ENCODE measurements at places on chromosomes 16 and 17.
A peak's percentile ranks its signal among the peaks of the same experiment; 100 is the strongest.

GRCh38 chr16:72474501-72475123, 302.7 kb upstream of the PMFBP1 start:
- no peak for DNase-seq

GRCh38 chr17:68600067-68600930, 868 bp downstream of the FAM20A start:
- DNase-seq = peak; percentile 88

GRCh38 chr17:40862985-40863733, 3.9 kb downstream of the KRT12 start:
- DNase-seq = no peak

DNA sequence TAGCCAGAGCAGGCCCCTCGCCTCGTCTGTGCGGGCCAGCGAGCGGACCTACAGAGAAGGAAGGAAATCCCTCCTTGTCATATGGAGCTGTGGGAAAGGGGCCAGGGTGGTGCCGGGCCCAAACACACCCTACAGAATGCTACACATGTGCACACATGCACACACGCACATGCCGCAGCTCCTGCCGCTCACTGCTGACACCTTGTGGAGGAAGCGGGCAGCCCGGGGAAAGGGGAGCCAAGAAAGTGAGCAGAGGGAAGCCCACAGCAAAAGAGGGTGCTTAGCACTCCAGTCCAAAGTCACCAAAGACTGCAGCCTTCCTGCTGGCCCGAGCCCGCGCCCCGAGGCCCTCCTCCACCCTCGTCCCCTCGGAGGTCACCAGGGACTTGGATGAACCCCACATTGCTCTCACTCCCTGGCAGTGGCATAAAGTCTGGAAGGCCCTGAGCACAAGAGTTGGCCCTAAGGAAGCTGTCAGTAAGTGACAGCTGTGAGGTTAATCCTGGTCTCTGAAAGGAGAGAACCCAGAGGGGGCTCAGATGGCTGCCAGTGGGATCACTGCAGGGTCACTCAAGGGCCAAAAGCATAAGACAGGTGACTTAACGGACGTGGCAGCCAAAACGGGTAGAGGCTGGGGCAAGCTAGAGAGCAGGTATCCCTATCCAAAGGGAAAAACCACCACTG, 68.2 kb downstream of the MYO18A start:
- DNase-seq = no peak

DNA sequence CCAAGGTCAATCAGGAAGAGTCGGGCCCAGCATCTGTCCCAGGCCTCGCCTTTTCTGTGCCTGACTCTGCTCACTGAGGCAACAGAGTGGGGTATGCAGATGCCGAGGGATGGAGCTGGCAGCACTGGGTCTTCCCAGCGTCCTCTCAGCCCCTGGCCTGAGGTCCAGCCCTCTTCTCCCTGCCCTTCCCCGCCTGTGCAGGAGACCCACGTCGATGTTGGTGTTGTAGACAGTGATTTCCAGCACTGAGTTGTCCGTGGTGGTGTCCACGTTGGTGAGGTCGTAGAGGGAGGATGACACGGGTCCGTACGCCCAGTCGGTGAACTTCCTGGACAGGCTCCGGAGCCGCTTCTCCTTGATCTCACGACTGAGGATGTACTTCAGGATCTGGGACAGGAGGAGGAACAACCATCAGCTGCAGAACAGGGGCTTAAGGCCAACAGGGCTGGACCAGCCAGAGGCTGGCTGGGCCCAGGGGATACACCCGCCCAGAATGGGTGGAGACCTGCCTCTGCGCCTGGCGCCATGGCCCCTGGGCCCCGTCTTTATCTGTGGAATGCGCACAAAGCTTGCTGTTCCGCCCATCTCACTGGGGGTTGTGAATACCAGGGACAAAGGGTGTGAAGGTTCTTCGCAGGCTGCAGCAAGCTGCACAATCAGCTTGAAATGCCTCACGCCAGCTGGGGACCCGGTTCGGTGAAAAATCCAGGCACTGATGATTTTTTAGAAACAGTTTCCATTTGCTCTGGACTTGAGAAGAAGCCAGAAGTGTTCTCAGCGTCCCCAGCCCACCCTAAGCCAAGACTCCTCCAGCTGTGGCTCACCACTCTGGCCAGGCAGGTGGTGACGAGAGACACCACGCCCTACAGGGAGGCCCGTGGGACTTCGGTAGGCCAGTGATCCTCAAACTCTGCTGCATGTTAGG, 27.5 kb downstream of the TRPV3 start:
- no peak for DNase-seq

- DNase-seq = no peak
Measured at GRCh38 chr17:33647956-33648355, 354.9 kb upstream of the ASIC2 start.

DNA sequence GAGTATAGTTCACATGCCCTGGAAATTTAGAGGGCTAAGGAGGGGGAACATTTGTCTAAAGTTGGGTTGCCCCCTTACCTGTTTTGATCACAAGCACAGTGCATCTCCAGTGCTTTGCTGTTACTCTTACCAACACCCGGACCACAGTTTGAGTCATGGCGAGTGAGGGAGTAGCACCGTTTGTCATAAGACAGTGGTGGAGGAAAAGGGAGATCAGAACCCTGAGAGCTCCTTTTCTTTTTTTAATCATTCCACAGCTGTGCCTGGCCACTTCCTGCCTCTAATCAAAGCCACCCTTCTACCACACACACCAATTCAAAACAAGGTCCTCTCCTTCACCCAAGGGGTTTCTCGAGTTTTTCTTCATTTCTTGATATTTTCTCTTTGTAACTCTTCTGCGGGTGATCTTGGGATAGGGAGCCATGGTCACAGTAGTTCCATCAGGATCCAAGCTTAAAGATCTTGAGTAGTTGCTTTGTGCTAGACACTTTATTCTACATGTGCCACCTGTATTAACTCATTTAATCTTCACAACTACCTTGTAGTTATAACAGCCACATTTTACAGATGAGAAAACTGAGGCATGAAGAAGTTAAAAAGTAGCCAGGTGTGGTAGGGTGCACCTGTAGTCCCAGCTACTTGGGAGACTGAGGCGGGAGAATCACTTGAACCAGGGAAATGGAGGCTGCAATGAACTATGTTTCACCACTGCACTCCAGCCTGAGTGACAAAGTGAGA, 5.0 kb upstream of the MYL4 start:
- no peak for DNase-seq

DNA sequence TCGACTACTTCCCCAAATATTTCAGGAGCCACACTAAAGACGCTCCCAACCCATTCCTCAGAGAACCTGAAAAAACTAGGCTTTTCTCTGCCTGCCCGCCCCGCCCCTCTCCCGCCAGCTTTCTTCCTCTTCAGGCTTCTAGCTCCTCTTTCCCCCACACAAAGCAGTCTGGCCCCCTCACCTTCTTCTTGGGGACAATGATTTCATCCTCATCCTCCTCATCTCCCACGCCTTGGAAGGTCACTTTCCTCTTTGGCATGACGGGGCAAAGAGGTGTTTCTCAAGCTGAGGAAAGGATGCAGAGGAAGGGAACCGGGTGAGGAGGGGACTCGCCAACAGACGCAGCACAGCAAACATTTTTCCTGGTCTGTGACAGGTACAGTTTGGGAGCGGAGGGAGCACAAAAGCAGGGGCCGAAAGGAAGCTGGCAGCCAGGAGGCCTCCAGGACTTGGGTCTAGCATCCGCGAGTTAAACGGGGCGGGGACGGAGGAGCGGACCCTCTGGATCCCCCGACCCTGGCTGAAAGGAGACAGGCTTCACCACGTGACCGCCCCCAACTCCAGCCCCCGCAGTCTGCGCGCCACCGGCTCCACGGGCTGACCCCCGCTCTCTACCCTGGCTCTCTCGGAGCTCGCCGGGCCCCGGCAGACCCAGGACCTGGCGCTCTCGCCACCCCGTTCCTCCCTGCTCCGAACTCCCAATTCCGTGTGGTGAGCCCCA, 525 bp downstream of the CD2BP2 start:
- DNase-seq = no peak

GRCh38 chr16:106623-107324, 28.7 kb downstream of the MPG start:
- DNase-seq = no peak

- DNase-seq = no peak
Measured at GRCh38 chr16:7363422-7364417, 31.1 kb downstream of the RBFOX1 start.

GRCh38 chr16:9075299-9076071, 16.0 kb upstream of the HAPSTR1 start:
- DNase-seq = no peak

GRCh38 chr17:40069751-40070708, 7.3 kb downstream of the THRA start:
- DNase-seq = no peak

GRCh38 chr16:24013054-24013636, 177.4 kb downstream of the PRKCB start:
- DNase-seq = no peak

- no peak for DNase-seq
Measured at GRCh38 chr17:46151762-46152161, 41.5 kb downstream of the KANSL1 start.

GRCh38 chr16:66426112-66427035, 721 bp upstream of the BEAN1 start:
- DNase-seq = no peak

DNA sequence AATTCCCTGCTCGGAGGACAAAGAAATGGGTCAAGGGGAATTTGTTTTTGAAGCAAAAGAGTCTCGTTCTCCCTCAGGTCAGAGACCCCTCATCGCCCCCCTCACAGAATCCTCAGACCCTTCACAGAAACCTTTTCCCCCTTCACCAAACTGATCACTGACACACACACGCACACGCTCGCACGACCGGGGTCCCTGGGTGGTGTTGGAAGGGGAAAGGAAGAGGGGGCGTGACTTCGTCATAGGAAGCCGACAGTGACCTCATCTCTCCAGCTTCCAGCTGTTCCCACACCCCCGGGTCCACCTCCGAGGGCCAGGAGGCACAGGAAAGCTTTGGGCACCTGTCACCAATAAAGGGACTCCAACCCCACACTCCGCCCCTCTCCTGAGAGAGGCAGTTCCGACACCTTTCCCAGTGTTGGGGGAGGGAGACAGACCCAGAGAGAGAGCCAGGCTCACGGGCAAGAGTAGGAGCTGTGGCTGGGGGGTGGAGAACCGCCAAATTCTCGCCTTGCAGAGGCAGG, 1.2 kb downstream of the ASGR1 start:
- no peak for DNase-seq

- no peak for DNase-seq
Measured at GRCh38 chr16:72241930-72242329, 70.0 kb upstream of the PMFBP1 start.

DNA sequence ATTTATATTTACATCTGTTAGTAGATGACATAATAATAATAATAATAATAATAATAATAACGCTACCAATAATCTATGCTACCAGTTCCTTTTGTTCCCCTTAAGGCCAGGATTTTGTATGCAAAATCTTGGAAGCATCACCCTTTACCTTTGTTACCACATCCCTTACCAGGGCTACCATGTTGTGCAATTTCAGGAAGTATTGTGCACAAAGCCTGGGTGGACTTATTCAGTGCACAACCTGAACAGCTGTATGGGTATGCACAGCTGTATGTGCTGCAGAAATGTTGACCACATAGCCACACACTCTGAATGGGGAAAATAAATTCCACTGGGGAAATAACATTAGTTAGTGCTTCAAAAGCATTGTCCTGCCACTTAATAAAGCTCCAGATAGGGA, 19.9 kb upstream of the CALB2 start:
- no peak for DNase-seq

GRCh38 chr16:23152386-23153178, 3.3 kb upstream of the USP31 start:
- DNase-seq = no peak

DNA sequence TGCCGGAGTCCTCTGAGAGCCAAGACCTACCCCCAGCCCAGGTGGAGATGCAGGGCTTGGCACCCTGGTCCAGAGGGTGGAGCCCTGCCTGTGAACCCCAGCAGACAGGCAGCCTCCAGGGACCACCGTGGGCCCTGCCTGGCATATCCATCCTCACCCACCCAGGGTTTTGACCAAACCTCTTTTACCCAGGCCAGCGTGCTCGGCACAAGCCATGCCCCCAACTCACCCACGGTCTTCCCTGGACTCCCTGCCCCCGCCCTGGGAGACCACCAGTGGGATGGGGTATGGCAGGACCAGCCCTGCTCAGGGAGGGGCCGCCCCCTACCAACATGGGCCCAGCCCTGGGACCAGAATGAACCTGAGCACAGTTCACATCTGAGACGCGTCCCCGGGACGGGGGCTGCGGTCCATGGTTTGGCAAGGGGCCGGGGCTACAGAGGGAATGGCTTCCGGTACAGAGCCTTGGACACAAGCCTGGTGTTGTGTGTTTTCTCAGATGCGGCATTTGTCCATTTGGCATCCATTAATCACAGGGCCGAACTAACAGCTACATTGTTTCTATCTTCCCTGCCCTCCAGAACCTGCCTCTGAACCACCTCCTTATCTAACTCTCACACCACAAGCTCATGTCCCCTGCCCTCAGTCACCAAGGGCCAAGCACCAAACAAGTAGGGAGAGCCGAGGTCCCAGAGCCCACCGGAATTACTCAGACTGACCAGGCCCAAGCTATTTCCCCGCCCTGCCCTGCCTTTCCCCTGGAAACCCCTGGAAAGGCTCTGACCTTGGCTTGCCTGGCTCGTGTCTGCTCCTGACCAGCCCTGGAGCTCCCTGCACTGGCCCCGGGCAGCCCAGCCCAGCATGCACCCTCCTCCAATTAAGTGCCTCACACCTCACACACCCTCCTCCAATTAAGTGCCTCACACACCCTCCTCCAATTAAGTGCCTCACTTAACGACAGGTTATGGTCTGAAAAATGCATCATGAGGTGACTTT, 14.1 kb downstream of the HS3ST6 start:
- no peak for DNase-seq

- DNase-seq = peak; percentile 84
Measured at GRCh38 chr17:47317119-47317518, 6.6 kb upstream of the EFCAB13 start.

DNA sequence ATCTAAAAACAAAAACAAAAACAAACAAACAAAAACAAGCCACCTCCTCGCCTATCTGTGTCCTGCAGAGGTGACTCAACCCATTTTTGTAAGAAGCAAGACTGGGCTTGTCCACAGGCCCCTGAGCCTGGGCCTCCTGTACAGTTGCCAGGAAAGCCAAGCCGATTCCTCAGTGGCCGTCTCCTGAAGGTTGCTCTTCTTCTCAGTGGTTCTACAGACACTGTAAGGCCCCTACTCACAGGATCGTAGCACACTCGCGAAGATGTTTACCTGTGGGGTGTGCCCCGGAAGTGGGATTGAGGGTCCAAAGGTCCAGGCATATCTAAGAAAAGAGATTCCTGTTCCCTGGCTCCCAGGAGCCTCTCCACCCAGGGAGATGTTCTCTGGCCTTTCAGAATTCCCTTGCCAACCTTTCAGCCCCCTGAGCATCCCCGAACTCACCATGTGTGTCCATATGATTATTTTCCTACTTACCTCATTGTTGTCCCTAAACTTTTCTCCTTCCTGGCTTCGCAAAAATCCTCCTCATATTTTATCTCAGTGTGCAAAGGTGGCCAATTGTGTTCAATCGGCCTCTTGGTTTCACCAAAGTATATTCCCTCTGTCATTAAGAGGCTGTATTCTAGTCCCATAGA, 7.5 kb upstream of the CES3 start:
- no peak for DNase-seq
